Colonic mucosa (tissue), 4 donors: ENCODE measurements at places on chromosomes 12 and 14. TPM values are rescaled to one million over a fixed set of nuclear protein-coding genes. Genes with fewer than 3 reads are reported as not detected.

OAS3 gene
- total RNA-seq, result 15.2 TPM

DNA sequence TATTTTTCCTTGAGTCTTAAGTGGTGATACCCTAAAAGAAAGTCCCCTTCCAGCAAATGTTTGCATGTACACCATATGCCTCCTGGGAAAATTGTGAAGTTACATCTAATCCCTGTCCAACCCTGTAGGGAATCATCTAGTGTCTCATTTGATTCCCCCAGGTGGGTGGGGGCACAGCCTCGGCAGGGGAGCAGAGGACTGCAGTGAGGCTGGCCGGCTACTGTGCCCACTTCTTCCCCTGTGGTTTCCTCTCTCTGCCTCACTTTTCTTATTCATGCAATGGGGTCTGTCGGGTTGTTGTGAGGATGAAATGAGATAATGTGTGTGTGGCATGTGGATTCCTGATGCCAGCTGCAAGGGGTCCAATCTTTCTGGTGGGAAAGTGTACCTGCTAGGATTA lies 6.0 kb downstream of the PAPLN start:
- DNase-seq, result no peak

DNA sequence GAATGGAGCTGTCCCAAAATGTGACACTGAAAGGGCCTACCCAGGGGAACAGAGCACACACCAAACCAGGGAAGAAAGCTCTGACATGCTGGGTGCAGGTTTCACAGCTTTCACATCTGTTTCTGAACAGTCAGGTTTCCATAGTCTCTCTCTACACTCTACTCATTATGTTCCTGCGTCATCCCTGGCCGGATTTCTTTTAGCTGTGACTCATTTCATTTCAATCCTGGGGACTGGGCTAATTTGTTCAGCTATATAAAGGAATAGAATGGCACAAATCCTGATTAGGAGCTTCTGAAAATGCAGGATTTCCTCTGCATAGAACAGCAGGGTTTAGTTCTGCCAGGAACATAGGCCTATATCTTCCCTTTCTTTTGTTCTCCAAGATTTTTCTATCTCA lies 649.8 kb downstream of the RPS29 start:
- DNase-seq, result no peak

SERPINA6 gene
- total RNA-seq, result 3.4 TPM

GRCh38 chr12:102953221-102953620 lies 4.3 kb upstream of the ASCL1 start:
- DNase-seq, result no peak

HVCN1 gene
- total RNA-seq, result 2.1 TPM
